ENCODE measurements at places on chromosomes 3 and 15.

DNA sequence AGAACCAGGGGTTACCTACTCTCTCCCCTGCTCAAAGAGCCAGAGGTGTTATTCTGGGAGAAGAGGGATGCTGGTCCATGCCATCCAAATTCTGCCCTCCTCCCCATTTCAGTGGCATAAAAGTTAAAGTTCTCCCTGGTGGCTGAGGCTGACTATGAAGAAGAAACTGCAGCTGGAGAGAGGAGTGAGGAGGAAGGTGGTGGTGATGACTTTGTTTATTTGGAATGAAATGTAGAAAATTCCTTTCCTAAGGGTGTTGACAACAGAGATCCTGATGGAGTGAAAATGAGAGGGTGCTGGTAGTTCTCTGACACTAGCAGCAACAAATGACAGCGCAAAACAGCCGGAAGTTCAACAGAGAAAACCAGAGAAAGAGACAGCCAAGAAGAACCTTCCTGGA lies 100.4 kb downstream of the PCCB start:
- DNase-seq: no peak

DNA sequence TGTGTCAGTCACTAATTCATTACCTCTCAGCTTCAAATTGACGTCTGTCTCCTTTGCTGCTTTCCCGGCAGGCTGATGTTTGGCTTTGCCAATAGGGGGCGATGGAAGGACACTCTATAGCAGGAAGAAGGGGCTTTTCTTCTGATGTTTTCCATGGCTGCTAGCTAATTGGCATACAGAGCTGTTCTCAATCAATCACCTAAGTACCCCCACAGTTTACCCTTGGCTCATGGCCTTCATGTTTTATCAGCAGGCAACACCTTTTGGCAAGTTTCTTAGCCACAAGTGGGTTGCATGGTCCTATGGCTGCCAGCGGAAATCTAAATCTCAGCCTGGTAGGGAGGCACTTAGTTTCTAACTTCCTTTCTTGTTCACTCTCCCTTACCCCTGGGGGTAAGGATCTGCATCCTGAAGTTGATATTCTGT lies 45.0 kb downstream of the ESYT3 start:
- DNase-seq: no peak

DNA sequence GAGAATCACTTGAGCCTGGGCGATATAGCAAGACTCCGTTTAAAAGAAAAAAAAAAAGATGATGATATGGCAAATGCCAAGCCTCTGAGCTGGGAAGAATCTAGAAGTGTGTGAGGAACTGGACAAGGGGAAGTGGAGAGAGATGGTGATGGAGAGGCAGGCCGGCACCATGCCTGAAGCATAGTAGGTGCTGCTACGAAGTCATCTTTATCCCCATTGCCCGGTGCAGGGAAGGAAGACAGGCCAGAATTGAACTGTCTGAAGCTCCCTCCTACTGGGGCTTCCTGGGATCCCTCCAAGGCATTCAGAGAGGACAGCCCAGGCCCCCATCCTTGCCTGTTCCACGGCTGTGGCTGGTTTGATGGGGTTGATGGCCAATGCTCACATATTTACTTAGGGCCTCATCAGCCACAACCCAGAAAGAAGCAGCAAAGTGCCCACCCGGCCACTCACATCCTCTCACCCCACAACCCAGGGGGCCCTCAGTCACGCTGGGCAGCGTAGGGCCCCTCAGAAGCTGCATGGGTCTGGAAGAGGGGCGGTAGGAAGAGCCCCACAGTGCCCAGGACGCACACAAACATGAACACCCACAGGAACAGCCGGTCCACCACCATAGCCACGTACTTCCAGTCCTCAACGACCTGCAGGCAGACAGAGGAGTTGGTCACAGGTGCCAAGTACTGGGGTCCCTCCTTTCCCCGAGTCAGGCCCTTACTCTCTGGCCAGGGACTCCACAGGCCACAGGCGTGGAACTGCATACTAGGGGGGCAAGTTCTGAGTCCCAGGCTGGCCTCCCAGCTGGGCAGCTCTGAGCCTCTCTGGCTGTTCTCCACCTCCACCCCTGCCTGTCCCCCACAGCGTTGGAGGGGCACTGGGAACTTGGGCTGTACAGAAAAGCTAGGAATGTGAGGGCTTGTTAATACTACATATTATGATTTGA lies 4.1 kb upstream of the CHRNA3 start:
- no peak for DNase-seq

GRCh38 chr15:90810354-90810753 lies 58.0 kb upstream of the FURIN start:
- DNase-seq: no peak

DNA sequence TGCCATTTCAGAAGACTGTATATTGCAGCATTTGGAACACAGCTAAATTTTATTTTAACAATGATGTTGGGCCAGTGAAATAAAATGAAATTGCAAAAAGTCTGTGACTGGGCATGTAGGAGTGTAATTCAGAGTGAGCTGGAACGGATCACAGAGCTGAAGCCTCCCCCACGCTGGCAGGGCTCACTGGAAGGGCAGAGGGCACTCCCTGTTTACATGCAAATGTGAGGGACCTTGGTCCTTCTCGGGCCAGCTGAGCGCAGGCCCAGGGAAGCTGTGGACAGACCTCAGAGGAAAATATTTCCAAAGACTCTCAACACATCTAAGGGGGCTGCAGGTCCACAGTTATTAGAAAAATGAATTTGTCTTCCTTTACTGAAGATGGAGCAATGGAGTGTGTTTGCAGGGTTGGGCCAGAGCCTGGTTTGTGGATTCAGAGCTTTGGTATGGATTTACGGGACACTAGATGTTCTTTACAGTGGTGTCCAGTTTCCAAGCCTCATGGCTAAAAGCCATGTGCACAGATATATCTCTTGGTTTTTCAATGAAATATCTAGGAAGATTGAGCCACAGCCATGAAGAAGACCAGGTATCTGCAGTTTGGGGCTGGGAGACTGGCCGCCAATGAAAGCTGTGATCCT lies 32.0 kb downstream of the TRPM1 start:
- peak; percentile 20 for DNase-seq

DNA sequence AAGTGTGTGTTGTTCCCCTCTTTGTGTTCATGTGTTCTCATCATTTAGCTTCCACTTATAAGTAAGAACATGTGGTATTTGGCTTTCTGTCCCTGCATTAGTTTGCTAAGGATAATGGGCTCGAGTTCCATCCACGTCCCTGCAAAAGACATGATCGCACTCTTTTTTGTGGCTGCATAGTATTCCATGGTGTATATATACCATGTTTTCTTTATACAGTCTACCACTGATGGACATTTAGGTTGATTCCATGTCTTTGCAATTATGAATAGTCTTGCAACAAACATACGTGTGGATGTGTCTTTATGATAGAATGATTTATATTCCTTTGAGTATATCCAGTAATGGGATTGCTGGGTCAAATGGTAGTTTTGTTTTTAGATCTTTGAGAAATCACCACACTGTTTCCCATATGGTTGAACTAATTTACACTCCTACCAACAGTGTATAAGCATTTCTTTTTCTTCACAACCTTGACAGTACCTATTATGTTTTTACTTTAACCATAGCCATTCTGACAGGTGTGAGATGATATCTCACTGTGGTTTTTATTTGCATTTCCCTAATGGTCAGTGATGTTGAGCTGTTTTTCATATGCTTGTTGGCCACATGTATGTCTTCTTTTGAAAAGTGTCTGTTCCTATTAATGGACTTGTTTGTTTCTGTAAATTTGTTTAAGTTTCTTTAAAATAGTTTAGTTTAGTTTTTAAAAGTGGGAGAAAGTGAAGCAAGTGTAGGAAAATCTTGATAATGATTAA lies 21.9 kb upstream of the SLC30A4 start:
- DNase-seq: no peak

GRCh38 chr3:73060302-73060723 lies 1.1 kb upstream of the EBLN2 start:
- no peak for DNase-seq

GRCh38 chr3:104906001-104906639 lies 460.6 kb upstream of the ALCAM start:
- no peak for DNase-seq

- peak; percentile 89 for DNase-seq
Observed at GRCh38 chr3:117547956-117548550, 838.5 kb downstream of the TUSC7 start.

- peak; percentile 61 for DNase-seq
Observed at GRCh38 chr3:64340641-64341101, 115.4 kb upstream of the PRICKLE2 start.

GRCh38 chr15:65556622-65557021 lies 26.4 kb downstream of the HACD3 start:
- DNase-seq: no peak

GRCh38 chr15:95968856-95969255 lies 361.6 kb upstream of the NR2F2 start:
- DNase-seq: no peak

DNA sequence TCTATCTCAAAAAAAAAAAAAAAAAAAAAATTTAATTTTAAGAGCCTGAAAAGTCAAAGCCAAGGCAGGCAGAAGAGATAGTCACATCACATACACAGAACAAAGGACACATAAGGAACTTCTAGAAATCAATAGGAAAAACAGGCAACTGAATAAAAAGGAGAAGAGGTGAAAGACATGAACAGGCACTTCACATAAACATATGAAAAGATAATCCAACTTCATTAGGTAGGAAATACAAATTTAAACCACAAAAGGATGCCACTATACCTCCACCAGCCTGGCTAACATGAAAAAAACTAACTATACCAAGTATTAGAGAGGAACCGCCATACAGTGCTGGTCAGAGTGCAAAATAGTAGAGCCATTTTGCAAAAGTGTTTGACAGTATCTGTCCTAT lies 14.1 kb downstream of the CCDC12 start:
- no peak for DNase-seq

DNA sequence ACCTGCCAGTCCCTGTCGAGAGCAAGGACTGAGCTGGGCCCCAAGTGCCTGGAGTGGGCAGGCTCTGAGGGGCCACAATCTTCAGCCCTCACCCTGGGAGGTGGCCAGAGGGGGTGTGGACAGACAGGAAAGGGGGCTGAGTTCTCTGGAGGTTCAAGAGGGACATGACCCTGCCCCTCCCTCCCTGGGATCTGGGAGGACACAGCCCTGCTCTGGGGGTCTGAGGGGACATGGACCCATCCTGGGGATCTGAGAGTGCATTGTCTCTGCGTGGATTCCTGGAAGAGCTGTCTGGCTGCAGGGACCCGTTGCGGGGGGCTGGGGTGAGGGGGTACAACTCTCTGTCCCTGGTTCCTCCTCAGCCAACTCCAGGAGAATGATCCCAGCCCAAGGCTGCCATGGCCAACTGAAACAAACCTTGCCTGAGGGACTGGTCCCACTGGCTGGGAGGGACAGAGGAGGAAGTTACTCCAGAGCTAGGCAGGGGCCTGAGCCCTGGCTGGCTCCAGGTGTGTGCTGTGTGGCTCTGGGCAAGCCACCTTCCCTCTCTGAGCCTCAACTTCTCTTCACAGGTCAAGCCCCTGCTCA lies 29.0 kb downstream of the PTH1R start:
- DNase-seq: no peak

DNA sequence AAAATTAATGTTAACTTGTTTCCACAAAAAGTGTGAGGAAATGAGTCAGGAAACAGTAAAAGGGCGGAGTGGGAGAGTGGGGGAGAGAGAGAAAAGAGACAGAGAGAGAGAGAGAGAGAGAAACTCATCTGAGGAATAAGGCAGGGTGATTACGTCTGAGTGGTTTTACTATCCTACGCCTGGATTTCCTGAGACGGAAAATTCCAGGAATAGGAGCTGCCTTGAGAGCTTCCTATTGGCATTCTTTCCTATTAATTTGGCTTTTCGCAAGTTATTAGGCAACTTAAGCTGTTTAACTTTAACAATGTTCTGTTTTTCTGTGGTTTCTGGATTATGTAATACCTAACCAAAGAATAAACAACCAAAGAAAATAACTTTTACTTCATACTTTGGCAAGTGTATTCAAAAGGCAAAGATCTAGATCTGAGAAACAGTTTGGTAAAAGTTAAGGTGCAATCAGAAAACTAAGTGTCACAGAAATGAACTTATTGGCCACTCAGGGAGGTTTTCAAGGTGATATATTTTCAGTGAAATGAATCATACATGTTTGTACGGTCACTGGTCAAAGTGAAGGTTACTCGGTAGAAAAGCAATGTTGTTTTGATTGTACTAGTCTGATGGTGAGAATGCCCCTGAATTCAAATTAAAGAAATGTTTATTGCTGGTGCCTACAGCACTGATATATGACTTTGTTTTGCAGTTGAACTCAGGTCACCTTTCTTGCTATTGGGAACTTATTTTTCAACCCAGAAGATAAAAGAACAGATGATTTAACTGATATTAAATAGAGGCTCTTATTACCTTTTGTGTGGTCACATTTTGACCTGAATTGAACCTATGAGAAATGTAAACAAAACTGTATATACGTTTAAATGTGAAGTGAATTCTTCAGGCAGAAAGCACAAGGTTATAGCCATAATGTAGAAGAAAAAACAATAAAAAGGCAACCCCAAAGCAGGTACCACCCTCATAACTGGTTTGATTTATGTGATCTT lies 39.9 kb upstream of the TNFSF10 start:
- DNase-seq: peak; percentile 82

GRCh38 chr15:86772369-86773059 lies 692.8 kb downstream of the AGBL1 start:
- no peak for DNase-seq

GRCh38 chr15:28981351-28981720 lies 95.6 kb downstream of the APBA2 start:
- DNase-seq: no peak

DNA sequence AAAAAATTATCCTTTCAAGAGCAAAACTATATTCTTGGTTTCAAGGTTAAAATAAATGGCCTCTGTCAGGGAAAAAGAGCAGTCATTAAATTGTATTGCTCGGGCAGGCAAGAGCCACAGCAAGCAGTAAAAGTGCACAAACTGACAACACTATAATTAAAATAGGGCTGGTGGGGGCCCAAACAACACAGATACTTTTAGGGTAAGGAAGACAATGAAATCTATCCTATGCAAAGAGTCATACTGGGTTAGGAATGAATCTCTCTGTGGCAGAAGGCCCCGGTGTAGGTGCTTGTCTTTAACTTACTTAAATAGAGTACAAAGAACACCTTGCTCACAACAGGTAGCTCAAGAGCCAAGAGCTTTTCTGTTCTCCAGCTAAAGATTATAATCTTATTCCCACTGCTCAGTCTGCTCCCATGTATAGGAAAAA lies 94.7 kb downstream of the DLG1 start:
- DNase-seq: no peak

GRCh38 chr3:172074586-172074985 lies 35.2 kb downstream of the FNDC3B start:
- no peak for DNase-seq

DNA sequence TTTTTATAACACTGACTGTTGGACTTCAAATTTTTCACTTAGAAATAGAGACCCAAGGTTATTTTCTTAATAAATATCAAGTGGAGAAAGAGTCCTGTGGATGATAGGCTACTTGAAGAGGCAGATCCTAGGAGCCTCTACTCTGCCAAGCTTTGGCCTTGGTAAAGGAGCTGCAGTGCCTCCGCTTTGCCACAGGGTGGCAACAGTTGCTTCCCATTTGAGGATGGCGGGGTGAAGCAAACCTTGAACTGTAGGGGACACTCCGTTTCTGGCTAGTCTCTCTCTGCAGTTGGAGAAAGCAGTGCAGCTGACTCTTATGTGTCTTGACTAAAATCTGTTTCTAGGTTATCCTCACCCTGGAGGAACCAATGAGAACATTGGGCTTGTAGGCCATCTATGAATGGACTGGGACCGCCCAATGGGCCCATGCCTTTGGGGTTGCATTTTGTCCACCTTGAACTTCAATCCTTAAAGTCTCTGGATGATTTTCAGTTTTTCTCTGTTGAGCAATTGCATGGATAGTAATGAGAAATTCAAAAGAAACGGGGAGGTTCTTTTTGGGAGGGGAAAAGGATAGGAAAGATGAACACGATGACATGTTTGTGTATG lies 9.8 kb downstream of the SCG5 start:
- peak; percentile 43 for DNase-seq

Data from stromal cell of bone marrow (primary cell).